Suprapubic skin (tissue), 4 donors: ENCODE measurements at places on chromosomes 4 and X. TPM values are rescaled to one million over a fixed set of nuclear protein-coding genes. Genes with fewer than 3 reads are reported as not detected.

- no peak for DNase-seq
- no peaks in the 10 kb centered on the region for H3K36me3 ChIP-seq
- H3K27me3 ChIP-seq, result no peaks in the 10 kb centered on the region
Observed at GRCh38 chr4:115292320-115293092, 179.1 kb upstream of the NDST4 start.

DNA sequence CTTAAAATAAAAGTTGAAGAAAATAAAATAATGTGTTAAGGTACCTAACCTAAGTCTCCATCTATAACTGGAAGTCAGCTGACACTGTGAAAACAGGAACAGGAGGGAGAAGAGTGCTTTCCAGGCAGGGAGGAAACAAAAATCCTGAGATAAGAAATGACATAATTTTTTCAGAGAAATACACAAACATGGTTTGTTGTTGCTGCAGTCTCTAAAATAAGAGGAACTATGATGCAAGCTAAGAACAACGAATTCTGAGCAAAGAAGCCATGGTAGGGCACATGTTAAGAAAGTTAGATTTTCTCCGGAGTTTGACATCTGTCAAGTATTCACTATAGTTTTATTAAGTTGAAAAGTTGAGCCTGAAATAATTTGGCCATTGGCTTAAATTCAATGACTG lies 26.9 kb downstream of the PAPSS1 start:
- H3K4me3 ChIP-seq, result no peak overlapping the region
- DNase-seq, result no peak
- H3K27me3 ChIP-seq, result no peaks in the 10 kb centered on the region
- no peaks in the 10 kb centered on the region for H3K4me1 ChIP-seq
- H3K27ac ChIP-seq, result no peak overlapping the region

- no peak overlapping the region for H3K27ac ChIP-seq
- peaks cover 10% of the 10 kb centered on the region for H3K4me1 ChIP-seq
- no peak overlapping the region for H3K4me3 ChIP-seq
- no peak for DNase-seq
- no peaks in the 10 kb centered on the region for H3K36me3 ChIP-seq
Observed at GRCh38 chrX:139831017-139831416, 101.8 kb downstream of the ATP11C start.

- no peak overlapping the region for H3K4me3 ChIP-seq
- H3K36me3 ChIP-seq, result peaks cover 9% of the 10 kb centered on the region
- H3K4me1 ChIP-seq, result no peaks in the 10 kb centered on the region
- DNase-seq, result no peak
Observed at GRCh38 chr4:1651609-1652008, 32.5 kb downstream of the FAM53A start.

DNA sequence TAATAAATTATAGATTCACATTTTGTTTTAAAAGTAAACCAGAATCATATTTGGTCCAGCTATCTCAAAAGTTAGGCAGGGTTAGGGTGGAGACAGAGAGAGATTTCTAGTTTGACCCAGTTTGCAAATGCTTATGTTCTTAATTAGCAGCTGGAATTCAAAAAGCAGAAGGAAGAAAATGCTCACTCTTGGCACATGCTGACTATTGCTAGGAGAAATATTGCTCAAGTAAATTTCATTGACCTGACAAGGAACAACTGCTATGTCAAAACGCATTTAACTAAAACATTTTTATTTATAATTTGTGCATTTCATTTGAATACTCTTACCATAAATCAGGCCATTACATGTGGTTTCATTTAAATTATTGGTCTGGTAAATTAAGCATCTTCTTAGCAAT lies 131.8 kb downstream of the GLRA3 start:
- peak overlapping the region; percentile 72 for H3K27ac ChIP-seq
- no peaks in the 10 kb centered on the region for H3K36me3 ChIP-seq
- H3K4me3 ChIP-seq, result no peak overlapping the region
- peaks cover 8% of the 10 kb centered on the region for H3K4me1 ChIP-seq

- H3K27ac ChIP-seq, result no peak overlapping the region
- H3K27me3 ChIP-seq, result no peaks in the 10 kb centered on the region
- no peaks in the 10 kb centered on the region for H3K36me3 ChIP-seq
- no peak for DNase-seq
- H3K4me3 ChIP-seq, result no peak overlapping the region
Observed at GRCh38 chr4:155497306-155497705, 120.5 kb upstream of the MAP9 start.

GRCh38 chr4:98822144-98822543 lies 106.8 kb downstream of the EIF4E start:
- H3K4me1 ChIP-seq, result no peaks in the 10 kb centered on the region
- no peaks in the 10 kb centered on the region for H3K36me3 ChIP-seq
- H3K27me3 ChIP-seq, result no peaks in the 10 kb centered on the region
- no peak for DNase-seq
- H3K4me3 ChIP-seq, result no peak overlapping the region

- no peak overlapping the region for H3K27ac ChIP-seq
- no peaks in the 10 kb centered on the region for H3K4me1 ChIP-seq
- no peak for DNase-seq
- H3K36me3 ChIP-seq, result peaks cover 8% of the 10 kb centered on the region
Observed at GRCh38 chr4:99863804-99864203, 30.4 kb downstream of the LAMTOR3 start.

DNA sequence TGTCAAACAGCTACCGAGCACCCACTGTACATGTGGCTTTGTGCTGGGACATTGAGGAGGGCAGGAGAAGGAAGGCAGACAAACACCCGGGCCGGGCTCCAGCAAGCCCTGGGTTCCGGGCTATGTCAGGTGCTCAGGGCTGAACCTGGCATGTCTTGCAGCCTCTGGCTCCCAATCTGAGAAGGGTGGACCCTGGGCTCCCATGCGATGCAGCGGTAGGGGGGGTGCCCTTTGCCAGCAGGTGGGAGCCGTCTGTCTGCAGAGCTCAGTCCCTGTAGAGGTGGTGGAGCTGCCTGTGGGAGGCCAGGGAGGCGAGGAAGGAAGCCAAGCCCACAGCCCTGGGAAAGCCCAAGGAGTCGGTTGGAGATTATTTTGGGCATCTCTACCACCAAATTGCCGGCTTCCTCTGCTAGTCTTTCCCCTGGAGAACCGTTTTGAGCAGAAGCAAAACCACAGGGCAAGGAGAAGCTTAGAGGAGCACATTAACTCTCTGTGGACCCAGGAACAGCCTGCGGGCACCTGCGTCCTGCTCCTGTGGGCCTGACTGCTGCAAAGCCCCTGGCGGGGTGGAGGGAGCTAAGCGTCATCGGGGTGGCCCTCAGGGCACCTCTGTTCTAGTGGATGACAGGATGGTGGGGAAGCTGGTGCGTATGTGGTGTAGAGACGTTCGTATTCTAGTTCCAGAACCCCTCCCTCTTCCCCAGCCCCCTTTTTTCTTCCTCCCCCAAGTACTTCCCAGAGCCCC lies 10.3 kb downstream of the CPZ start:
- H3K4me1 ChIP-seq, result peaks cover 4% of the 10 kb centered on the region
- H3K4me3 ChIP-seq, result no peak overlapping the region

DNA sequence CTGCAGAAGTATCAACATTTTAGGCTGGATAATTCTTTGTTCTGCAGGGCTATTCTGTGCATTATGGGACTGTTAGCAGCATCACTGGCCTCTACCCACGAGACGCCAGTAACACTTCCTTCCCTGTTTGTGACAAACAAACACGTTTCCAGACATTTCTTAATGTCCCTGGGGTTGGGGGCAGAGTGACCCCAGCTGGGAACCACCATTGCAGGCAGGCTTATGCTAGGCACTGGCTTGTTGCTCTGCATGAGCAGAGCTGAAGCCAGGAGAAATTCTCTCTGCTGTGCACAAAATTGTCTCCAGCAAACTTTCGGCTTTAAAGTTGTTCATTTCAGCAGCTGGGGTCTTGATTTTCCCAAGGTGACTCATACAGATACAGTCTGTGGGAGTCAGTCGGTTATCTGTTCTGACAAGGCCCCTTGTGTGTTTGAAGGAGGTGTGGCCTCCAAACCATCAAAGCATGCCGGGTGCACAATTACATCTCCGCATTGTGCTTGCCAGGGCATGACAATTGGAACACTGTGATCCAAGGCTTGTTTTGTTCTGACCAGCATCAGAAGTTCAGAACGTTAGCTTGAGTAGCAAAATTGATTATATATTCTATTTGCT lies 156.4 kb upstream of the BOD1L1 start:
- H3K4me3 ChIP-seq, result no peak overlapping the region
- DNase-seq, result no peak
- H3K27ac ChIP-seq, result no peak overlapping the region
- H3K36me3 ChIP-seq, result no peaks in the 10 kb centered on the region

GRCh38 chrX:137549851-137550664 lies 15.9 kb upstream of the ZIC3 start:
- peak overlapping the region; percentile 33 for H3K4me3 ChIP-seq
- peaks cover 70% of the 10 kb centered on the region for H3K27me3 ChIP-seq

GRCh38 chr4:142883040-142883832 lies 37.1 kb upstream of the INPP4B start:
- no peak for DNase-seq
- no peaks in the 10 kb centered on the region for H3K27me3 ChIP-seq
- no peaks in the 10 kb centered on the region for H3K4me1 ChIP-seq
- H3K27ac ChIP-seq, result no peak overlapping the region

GRCh38 chrX:51776851-51777250 lies 33.6 kb downstream of the GSPT2 start:
- H3K27ac ChIP-seq, result no peak overlapping the region
- no peaks in the 10 kb centered on the region for H3K36me3 ChIP-seq
- no peaks in the 10 kb centered on the region for H3K27me3 ChIP-seq
- DNase-seq, result no peak
- H3K4me3 ChIP-seq, result no peak overlapping the region

DNA sequence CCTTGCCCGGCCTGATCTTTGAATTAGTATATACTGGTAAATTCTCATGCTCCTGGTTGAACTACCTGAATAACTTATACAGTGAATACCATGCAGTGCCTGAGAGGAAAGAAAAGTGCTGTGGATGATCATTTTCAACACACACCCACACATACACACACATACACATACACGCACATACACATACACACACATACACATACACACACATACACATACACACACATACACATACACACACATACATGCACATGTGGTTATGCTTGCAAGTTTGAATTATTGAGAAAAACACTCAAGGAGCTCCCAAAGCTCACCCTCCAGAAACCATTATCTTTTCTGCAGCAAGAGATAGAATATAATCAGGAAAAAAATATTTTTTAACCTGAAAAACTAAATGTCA lies 366.9 kb upstream of the RASGEF1B start:
- no peaks in the 10 kb centered on the region for H3K36me3 ChIP-seq
- DNase-seq, result no peak
- H3K27me3 ChIP-seq, result no peaks in the 10 kb centered on the region

GRCh38 chrX:3651277-3651676 lies 62.2 kb downstream of the PRKX start:
- peaks cover 9% of the 10 kb centered on the region for H3K36me3 ChIP-seq
- H3K4me3 ChIP-seq, result no peak overlapping the region
- H3K27ac ChIP-seq, result no peak overlapping the region
- no peaks in the 10 kb centered on the region for H3K27me3 ChIP-seq
- no peaks in the 10 kb centered on the region for H3K4me1 ChIP-seq
- DNase-seq, result no peak

DNA sequence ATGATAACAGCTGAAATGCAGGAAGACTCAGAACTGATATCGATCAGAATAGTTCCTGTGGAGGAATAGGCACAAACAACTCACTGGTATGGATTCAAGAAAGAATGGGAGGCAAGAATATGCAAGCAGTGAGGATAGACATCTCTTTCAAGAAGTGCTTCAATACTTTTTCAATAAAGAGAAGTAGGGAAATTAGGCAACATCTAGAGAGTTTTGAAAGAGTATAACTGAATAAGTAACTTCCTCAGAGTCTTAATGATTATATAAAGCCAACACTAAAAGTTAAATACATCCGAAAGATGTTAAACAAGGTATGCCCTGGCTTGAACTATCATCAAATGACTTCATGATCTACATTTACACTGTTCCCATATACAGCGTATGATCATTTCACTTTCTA lies 1443.0 kb downstream of the PCDH7 start:
- H3K27ac ChIP-seq, result no peak overlapping the region
- no peaks in the 10 kb centered on the region for H3K4me1 ChIP-seq
- no peak for DNase-seq
- H3K36me3 ChIP-seq, result no peaks in the 10 kb centered on the region

DNA sequence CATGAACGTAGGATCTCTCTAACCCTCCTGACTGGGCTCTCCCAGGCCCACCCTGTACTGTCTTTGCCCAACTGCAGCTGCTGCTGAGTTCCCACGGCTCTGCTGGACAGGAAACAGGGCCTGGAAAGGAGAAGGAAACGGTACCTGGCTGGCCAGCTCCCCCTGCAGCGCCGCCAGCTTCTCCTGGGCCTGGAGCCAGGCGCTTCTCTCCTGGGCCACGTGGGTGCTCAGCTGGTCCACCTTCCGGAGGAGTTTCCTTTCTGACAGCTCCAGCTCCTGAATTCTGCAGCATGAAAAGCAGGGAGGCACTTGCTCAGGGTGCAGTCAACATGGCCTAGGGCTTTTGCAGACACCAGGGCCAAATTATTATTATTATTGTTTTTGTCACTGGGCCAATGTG lies 6.5 kb downstream of the C4orf50 start:
- no peak for DNase-seq
- no peak overlapping the region for H3K4me3 ChIP-seq
- peaks cover 47% of the 10 kb centered on the region for H3K27me3 ChIP-seq
- H3K36me3 ChIP-seq, result no peaks in the 10 kb centered on the region
- peaks cover 5% of the 10 kb centered on the region for H3K4me1 ChIP-seq

DNA sequence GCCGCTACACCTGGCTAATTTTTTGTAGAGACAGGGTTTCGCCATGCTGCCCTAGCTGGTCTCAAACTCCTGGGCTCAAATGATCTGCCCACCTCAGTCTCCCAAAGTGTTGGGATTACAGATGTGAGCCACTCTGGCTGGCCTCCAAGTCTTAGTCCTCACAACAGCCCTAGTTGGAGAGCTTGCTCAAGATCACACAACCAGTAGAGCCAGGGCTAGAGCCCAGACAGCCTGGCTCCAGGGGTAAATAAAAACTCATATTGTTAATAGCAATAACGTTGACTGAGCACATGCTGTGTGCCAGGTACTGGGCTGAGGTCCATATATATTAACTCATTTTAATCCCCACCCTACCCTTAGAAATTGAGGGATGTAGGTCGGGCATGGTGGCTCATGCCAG lies 7.3 kb upstream of the JAKMIP1 start:
- no peaks in the 10 kb centered on the region for H3K4me1 ChIP-seq
- no peaks in the 10 kb centered on the region for H3K36me3 ChIP-seq
- no peak overlapping the region for H3K27ac ChIP-seq

Gene MAGEC1
- total RNA-seq, result not detected

Gene UPF3B
- total RNA-seq, result 6.6 TPM

Gene ENPEP
- total RNA-seq, result 2.5 TPM

Gene LONRF3
- total RNA-seq, result 1.8 TPM

Gene DCAF12L2
- total RNA-seq, result not detected

Gene EDA
- 6.6 TPM for total RNA-seq

Gene PDE5A
- total RNA-seq, result 11.9 TPM

Gene CSAG2
- total RNA-seq, result not detected

Gene NLGN4X
- total RNA-seq, result 0.83 TPM
